ENCODE measurements at places on chromosomes 4 and X. TPM values are rescaled to one million over a fixed set of nuclear protein-coding genes. Genes with fewer than 3 reads are reported as not detected.

DNA sequence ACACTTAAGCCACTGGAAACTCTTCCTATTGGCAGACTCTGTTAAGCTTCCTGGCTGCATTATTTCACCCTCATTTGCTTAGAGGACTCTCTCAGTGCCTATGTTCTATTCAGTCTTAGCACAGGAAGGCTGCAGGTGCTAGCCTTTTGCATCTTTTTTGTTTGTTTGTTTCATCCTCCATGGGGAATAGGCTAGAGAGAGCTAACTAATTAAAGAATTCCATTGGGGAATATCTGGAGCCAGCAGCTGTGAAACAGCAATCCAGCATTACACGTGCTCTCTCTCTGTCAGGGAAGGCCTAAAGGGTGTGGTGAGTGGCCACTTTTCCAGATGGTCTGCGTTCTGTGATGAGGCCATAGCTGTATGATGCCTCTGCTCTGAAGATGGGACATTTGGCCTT, 633.6 kb downstream of the SPRY1 start:
- DNase-seq: no peak

- DNase-seq: no peak
Measured at GRCh38 chr4:24867766-24868296, 45.0 kb downstream of the CCDC149 start.

DNA sequence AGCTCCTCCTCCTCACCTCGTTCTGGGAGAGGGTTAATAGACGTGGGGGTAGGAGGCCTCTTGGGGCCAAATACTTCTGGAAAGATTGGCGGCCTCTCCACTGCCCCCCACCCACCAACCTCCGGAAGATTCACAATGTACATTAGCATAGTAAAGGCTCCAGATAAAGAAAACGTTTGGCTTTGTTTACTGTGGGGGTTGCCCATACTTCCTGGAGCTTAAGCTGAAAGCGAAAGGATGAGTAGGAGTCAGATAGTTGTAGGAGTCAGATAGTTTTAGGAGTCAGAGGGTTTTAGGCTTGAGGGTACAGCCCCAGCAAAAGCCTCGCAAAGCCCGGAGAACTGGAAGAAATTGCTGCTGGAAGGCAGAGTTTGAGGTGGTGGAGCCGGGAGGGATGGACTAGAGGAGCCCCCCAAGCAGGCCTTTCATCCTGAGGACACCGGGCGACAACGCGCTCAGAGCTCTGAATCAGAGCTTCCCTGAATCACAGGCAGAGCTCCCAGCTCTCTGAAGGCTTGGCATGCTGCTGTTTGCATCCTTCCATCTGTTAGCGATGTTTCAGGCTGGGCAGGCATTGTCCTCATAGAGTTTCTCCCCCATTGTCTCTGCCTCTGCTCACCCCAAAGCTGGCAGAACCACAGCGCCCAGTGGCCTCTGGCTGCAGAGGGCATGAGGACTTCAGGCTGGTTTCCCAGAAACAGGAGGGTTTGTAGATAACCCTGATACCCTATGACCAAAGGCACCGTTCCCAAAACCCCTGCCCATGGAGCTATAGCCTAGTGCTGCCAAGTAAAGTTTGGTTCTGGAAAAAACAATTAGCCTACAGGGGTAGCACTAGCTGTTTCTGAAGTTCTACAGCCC, 280.7 kb downstream of the BCOR start:
- DNase-seq: peak; percentile 3

DNA sequence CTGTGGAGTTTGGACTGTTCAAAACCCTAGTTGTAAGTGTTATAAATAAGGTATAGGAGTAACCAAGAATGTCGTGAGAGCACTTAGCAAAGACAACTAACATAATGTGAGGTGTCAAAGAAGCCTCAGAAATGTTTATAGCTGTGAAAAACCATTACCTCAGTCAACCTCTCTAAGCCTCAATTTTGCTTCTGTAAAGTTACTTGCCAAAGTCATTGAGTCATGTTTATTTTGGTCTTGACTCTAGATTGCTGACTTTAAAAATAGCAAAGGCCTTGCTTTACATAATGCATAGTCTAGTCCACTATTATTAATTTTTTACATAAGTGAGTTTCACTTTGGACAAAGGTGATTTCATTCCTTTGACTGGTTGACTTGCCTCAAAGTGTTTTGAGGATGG, 257.6 kb upstream of the CXXC4 start:
- DNase-seq: no peak

DNA sequence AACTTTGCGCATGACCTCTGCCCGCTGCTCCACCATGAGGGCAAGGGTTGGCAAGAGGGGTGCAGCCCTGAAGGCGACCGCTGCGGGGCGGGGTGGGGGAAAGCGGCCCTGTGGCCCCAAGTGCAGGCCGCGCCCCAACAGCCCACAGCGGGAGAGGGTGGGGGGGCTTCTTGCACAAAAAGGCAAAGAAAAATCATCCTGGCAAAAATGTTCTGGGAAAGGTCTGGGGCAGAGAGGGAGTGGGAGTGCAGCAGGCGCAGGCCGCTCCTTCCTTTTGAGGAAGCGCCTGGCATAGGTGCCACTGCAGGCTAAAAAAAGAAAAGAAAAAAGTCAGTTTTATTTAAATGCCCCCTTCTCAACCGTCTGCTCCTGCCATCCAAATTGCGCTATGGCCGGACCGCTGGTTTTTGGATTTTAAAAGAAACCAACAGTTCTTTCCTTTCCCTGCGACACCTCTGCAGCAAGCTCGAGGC, 1.4 kb downstream of the ARX start:
- DNase-seq: no peak

- DNase-seq: no peak
Measured at GRCh38 chr4:81116566-81116965, 86.1 kb downstream of the BMP3 start.

Gene FATE1
- total RNA-seq: not detected

Gene CCDC160
- not detected for total RNA-seq

Gene ANK2
- 11.6 TPM for total RNA-seq

Gene LPAR4
- total RNA-seq: not detected

Gene DRP2
- 7.2 TPM for total RNA-seq

Data from HT1080 (cell line).